ENCODE measurements at places on chromosomes 3 and 15.

- DNase-seq = no peak
Observed at GRCh38 chr15:58268746-58269267, 130.6 kb downstream of the AQP9 start.

DNA sequence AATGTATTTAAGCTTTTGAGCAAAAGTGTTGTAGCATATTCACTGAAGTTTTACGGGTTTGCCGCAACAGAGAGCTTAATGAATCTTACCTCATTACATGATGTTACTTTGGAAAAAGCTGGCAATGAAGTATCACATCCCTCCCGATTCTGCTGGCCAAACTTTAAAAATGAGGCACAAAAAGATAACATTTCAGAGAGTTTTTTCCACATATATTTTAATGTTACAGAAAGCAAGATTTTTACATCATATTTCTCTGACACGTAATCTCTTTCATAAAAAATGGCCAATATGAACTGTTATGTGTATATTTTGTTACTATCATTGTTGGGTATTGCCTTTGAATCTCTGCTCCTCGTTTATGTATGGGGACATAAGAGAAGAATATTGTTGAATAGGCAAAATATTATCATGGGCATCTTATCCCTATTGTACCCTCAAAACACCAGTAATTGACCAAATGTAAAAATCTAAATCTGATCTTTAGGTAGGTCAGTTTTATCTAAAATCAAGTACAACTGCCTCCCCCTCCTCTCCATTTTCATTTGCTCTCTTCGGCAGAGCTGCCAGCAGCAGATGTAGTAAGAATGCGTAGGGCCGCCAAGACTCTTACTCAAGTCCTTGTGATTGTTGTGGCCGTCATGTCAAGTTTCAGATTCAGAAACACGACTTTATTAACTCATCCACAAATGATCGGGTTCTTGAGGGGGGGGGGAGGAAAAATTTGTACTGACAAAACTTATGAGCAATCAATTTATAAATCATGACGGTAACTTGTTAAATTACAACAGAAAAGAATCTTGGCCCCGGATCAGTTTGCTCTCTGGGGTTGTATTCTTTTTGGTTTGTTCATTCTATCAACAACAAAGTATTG is 106.7 kb upstream of the THRB start:
- DNase-seq = no peak

DNA sequence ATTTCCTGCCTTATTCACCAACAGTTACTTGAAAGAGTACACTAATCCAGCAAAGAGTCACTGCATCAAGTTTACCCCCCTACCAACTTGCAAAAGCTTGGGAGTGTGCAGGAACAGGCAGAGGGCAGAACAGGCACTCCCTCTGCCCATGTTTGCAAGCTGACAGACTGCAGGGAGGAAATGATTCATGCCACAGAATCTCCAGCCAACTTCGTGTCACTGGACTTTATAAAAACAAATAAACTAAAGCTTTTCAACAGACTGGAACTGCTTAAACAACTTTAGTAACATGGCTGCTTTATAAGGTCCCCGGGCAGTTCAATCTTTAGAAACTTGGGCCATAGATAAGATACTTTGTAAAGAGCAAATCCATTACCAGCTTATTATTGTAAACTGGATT is 129.5 kb downstream of the THRB start:
- DNase-seq = no peak

DNA sequence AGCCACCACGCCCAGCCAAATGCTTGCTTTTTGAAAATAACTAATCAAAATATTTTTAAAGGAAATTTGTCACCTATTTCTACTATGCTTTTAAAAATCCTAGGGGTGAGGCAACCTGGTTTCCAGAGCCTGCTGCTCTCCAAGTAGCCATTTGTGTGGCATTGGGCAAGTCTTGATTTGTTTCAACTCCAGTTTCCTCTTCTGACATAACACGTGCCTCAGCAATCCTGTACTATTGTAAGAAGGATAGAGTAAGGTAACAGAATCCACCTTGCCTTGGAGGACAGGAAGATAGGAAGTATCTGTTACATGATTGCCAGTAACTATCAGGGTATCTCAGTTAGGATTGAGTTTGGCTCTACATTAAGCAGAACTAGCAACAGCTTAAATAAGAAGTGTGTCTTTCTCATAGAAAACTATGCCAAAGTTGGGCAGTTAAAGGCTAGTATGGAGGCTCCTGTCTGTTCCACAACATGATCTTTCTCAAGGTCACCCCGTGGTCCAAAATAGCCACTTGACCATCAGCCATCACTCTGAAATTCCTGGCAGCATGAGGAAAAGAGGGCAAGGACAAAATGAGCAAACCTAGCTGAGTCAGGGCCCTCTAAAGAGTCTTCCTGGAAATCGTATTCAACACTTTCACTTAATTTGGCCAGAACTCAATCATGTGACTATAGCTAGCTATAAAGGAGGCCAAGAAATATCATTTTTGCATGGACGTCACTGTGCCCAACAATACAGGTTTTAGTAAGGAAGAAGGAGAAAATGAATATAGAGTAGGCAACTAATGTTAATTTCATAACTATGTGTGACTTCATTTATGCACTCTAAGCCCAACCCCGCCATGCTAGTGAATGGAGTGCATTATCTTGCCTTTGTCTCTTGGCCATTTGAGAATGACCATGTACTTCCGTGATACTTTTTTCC is 66.1 kb downstream of the HMG20A start:
- DNase-seq = no peak

- DNase-seq = no peak
Observed at GRCh38 chr15:59963925-59964324, 40.2 kb upstream of the FOXB1 start.

DNA sequence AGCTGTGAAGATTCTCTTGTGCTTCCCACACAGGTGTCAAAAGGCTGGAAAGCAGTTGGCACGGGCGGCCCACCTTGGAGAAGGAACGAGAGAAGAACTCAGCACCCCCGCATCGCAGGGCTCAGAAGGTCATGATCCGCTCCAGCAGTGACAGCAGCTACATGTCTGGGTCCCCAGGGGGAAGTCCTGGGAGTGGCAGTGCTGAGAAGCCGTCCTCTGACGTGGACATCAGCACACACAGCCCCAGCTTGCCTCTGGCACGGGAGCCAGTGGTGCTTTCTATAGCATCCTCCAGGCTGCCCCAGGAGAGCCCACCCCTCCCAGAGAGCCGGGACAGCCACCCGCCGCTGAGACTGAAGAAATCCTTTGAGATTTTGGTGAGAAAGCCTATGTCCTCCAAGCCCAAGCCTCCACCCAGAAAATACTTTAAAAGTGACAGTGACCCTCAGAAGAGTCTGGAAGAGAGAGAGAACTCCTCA is 31.4 kb downstream of the STARD5 start:
- no peak for DNase-seq

- no peak for DNase-seq
Observed at GRCh38 chr3:41102750-41103149, 96.6 kb upstream of the CTNNB1 start.

DNA sequence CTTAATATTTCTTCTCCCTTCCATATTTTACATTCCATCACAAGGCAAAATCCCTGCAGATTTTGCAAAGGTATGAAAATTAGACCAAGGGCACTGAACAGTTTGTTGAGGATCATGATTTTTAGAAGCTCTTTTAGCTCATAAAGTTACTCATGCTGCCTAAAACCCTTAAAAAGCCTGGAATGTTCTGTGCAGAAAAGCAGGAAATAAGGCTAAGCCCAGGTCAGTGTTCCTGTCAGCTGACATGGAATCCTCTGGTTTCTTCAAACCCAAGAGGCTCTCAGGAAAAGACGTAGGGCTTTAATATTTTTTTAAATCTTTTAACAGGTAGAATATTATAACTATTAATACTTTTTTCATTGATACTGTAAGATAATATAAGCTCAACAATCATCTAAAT is 8.2 kb downstream of the CBLB start:
- DNase-seq = no peak

DNA sequence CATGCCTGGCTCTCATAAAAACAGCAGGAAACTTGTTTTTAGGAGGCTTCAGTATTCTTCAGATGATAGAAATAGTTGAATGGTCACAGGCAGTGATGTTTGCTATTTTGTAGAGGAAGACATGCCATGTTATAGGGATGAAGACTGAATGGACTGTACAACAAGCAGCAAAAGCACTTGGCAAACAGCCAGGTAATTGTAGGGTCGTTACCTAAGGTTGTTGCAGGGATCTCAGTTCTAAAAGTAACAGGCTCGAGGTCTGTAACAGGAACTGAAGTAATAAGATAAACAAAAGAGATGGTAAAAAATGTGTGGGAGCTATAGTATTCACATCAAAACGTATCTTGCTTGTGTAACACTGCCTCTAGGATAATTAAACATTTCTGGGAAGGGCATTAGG is 116.3 kb downstream of the TFG start:
- no peak for DNase-seq

- no peak for DNase-seq
Observed at GRCh38 chr3:24470277-24470676, 24.4 kb downstream of the THRB start.

Measured in activated CD8-positive, alpha-beta memory T cell treated with anti-CD3 and anti-CD28 coated beads, Interleukin-2, amount 50 U/mL, for 48 hours (primary cell).